ENCODE measurements at places on chromosomes 5 and 9.

- DNase-seq, result no peak
These were observed 45.3 kb upstream of the AKNA start for GRCh38 chr9:114433086-114433485.

DNA sequence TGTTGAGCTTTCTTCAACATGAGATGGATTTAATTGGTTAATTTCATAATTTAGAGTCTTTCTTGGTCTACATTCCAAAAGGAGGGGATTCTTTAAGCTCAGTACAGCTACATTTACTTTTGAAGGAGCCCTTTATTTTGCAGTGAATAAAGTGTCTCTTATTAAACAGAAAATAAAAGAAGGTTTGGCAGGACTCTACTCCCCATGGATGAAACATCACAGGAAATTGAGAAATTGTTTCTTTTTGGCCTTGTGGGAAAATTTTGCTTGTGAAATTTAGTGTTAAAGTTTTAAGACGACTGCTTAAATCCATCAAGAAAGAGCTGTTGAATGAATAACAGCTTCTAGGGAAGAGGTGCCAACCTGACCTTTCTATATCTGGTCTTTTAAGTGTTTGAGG is 187.7 kb downstream of the NTRK2 start:
- DNase-seq, result peak; percentile 9

DNA sequence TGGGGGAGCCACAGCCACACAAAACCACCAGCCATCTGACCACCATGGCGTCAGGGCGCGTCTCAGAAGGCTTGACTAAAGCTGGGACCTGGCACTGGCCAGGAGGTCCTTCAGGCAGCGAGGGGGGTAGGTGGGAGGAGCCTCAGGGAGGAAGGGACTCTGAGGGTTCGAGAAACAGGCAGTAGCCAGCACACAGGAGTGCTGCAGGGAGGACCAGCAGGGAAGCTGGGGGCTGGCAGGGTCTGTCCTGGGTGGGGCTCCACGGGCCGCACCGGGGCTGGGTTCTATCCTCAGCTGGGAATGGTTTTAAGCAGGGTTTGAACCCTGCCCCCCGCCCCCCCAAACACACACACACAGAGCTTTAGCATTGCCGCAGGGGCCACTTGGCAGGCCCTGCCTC is 7.4 kb downstream of the FAM163B start:
- DNase-seq, result no peak

DNA sequence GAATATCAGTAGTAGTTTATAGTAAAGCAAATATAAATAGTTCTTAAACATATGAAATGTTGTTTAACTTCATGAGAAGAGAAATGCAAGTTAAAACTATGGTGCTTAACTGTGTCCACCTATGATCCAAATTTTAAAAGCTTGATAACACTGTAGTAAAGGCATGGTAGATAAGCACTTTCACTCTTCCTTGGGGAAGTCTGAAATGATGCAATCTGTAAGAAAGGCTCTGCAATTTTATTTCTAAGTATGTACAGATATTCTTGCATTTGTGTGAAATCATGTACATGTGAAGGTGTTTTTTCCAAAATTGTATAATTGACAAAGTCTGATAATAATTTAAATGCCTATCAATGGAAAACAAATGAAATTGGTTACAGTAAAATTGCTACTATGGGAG is 66.9 kb downstream of the SYK start:
- no peak for DNase-seq

DNA sequence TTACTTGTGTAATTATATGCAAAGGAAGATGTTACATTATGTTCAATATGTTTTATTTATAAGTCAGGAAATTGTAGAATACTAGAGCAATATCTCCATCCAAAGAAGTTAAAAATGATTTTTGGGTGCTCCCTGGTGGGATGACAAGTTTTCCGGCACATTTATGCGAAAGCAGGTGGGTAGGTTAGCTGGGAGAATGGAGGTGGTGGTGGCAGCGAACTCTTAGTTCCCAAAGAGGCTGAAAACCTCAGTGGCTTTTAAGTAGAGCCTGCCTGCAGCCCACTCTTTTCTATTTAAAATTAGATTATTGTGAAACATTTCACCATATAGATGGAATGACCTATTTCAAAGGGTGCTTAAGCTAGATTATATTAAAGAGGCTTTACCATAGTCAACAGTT is 51.8 kb downstream of the ANKRD33B start:
- no peak for DNase-seq

GRCh38 chr9:68995776-68996175 is 18.1 kb downstream of the PRKACG start:
- DNase-seq, result no peak

DNA sequence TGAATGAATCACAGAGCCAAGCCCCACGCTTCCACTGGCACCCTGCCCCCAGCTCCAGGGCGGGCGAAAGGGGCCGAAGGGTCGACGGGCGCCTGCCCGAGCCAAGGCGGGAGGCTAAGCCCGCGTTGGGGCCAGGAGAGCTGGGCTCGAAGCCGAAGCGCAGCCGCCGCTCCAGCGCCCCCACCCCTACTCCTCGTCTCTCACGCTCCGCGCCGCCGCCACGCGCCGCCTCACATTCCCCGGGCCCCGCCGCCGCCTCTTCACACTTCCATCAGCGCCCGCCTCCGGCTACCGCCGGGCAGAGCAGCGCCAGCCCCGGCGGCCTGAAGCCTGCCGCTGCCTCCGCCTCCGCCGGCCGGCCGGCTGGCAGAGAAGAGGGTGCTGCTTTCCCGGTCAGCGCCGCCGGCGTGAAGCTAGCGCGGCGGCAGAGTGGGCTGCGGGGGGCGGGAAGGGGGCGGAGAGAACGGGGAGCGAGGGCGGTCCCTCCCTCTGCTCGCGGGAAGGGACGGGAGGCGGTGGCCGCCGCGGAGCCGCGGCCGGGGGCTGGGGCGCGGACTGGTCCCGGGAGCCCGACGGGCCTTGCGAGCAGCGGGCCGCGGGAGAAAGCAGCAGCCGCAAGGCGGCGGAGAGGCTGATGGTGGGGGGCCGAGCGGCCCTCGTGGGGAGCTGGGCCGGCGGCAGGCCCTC is at the start of gene HOMER1:
HOMER1 (minus strand) TSS at position 431 of the 687 bp plus-strand sequence. CDS start 1,360 bp downstream, outside the sequence.
- peak; percentile 82 for DNase-seq

DNA sequence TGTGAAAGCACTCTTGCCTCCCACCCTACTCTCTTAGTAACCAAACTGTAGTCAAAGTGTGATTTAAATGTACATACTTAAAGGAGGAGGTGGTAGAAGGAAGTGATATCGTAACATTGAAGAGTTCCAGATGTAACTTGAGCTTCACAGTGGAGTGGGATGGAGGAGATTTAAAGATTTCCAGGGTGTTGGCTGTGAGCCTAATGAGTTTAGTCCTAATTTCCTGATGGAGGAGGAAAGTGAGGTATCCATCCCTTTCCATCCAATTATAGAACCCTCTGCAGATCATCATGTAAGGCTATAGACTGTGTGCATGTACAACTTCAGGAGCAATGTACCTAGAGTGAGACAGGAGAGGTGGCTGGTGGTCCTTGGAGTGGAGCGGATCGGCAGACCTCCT is 1163.9 kb upstream of the SEMA6A start:
- DNase-seq, result no peak

- DNase-seq, result no peak
These were observed 61.0 kb downstream of the FBXW11 start for GRCh38 chr5:171945476-171945875.

DNA sequence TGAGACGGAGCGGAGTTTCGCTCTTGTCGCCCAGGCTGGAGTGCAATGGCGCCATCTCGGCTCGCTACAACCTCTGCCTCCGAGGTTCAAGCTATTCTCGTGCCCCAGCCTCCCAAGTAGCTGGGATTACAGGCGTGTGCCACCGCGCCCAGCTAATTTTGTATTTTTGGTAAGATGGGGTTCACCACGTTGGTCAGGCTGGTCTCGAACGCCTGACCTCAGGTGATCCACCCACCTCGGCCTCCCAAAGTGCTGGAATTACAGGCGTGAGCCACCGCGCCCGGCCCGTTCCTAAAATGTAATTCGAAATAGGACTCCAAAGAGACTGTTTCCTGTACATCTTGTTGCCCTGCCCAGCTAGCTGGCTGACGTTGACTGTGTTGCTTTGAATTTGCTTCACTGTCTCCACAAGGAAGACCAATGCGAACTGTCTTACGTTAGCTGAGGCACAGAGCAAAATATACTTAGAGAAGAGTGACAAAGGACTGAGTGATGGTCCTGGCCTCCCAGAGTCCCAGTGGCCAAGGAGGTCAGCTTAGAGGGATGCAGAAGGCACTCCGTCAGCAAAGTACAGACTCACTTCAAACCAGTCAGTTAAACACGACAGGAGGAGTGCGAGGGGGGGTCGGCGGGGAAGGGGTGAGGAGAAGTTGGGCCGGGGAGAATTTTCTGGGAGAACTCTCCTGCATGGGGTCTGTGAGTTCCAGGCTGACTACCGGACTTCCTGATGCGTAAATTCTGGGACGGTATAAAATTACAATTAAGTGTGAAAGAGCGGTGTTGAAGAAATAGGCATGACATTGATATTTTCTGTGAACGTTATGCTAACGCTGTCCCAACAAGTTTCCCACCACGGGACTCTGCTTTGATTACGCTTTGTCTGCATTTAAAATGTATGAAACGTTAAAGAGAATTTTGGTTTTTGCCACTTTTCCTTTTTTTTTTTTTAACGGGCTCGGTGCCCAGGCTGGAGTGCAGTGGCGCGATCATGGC is 6.8 kb upstream of the TRIM41 start:
- peak; percentile 39 for DNase-seq

- DNase-seq, result no peak
These were observed 44.1 kb upstream of the ITGA2 start for GRCh38 chr5:52945040-52945439.

DNA sequence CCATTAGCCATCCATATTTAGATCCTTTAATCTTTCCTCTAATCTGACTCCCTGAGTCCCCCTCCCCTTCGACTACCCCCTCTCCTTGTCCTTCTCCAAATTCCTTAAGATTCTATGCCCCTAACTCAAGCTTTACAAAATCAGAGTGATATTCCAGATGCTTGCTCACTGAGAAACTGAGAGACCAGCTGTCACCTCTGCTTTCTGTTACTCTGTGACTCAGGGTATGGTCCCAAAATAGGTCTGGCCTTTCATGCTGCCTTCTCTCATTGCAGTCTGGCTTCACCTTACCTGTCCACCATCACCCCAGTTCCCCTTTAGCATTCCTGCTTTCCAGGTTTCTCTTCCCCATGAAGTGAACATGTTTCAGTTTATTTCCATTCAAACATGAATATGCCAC is 383.3 kb upstream of the SLC30A5 start:
- no peak for DNase-seq

GRCh38 chr5:36052538-36052937 is 14.1 kb downstream of the UGT3A2 start:
- no peak for DNase-seq

DNA sequence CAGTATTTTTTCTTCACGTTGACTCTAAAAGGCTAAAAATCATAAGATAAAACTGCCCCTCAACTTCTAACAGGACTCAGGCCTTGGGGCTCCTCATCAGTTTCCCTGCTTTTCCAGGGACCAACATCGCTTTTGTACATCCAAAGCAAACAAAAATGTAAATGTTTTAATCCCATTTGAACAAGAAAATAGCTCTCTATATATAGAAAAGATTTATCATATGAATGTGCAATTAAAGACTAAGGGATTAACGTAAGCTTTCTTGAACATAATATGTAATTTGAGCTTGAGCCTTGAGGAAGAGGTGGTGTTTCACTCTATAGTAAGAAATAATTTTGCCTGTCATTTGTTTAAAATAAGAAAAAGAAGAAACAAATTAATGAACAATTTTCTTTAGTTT is 547.2 kb upstream of the ACO1 start:
- no peak for DNase-seq

- DNase-seq, result no peak
These were observed 233.9 kb upstream of the ZNF608 start for GRCh38 chr5:124980163-124980941.

GRCh38 chr5:88203981-88204750 is 64.5 kb downstream of the TMEM161B start:
- DNase-seq, result peak; percentile 21

DNA sequence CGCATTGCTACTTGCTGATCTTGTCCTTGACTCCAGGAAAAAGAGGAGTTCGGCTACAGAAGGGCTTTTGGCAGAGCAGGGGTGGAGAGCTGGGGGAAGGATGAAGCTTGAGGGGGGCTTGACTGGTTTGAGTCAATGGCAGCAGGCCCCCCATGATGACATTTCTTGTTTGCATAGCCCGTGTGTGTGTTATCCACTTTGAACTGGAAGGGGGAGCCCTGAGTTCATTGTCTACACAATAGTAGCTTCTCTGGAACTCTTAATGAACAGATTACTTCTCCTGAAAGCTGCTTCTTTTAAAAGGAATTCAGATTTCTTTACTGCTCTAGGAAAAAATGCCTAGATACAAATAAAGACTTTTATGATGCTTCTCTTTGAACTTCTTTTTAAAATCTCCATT is 2.3 kb downstream of the IFNB1 start:
- DNase-seq, result no peak

- DNase-seq, result peak; percentile 52
These were observed 64.9 kb downstream of the CFAP95 start for GRCh38 chr9:69885474-69885929.

DNA sequence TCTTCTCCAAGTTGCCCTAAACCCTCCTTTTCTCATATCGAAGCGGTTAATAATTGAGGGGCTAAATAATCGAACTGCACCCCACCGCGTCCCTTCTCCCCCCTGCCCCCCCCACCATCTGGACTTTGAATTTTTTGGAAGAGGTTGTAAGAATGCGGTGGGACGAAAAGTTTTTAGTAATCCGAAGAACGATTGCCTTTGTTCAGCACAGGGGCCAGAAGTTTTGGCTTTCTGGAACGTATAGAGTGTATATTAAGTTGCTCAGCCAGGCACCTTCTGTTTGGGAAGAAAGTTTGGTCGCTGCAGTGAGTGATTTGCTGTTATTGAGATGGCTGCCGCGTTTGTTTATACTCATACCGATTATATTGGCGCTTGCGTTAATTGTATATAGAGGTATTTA is 518 bp downstream of the ERBIN start:
- no peak for DNase-seq

- DNase-seq, result no peak
These were observed 145.1 kb upstream of the RAI14 start for GRCh38 chr5:34511063-34511462.

GRCh38 chr5:129991780-129992179 is 87.5 kb downstream of the CHSY3 start:
- no peak for DNase-seq

GRCh38 chr5:77318060-77318459 is 107.6 kb downstream of the PDE8B start:
- DNase-seq, result no peak

DNA sequence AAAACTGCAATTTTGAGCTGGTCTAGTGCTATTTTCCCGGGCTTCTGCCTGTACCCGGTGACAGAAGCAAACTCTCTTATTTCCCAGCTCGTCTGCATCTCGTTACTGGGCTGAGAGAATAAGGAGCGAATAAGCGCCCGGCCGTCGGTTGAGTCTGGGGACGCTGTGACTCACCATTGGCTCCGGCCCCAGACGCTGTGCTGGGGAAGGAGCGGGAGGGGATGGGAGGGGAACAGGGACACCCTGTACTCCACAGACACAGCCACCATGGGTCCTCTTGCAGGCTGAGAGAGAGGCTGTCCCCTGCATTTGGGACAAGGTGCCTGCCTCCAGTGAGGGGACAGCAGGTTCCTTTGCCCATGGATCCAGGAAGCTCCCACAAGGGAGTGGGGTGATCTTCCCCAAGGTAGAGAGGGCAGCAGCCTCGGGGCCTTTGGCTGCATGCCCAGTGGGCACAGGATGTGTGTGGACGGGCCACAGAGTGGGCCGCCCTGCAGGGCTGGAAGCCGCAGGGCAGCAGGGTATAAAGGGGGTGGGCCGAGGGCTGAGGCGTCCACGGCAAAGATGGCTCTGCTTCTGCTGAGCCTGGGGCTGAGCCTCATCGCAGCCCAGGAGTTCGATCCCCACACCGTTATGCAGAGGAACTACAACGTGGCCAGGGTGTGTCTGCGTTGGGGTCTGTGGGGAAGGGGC is at the start of gene LCN9:
LCN9 (plus strand) TSS at position 552 of the 693 bp plus-strand sequence; CDS start at position 565, 13 bp downstream.
- DNase-seq, result no peak

- peak; percentile 47 for DNase-seq
These were observed 8.9 kb downstream of the ZFAND5 start for GRCh38 chr9:72356041-72356582.

Data from EH (cell line).